ENCODE measurements at places on chromosomes 11 and 22.

GRCh38 chr11:89175796-89176195 is 1.9 kb upstream of the TYR start:
- no peak for DNase-seq

DNA sequence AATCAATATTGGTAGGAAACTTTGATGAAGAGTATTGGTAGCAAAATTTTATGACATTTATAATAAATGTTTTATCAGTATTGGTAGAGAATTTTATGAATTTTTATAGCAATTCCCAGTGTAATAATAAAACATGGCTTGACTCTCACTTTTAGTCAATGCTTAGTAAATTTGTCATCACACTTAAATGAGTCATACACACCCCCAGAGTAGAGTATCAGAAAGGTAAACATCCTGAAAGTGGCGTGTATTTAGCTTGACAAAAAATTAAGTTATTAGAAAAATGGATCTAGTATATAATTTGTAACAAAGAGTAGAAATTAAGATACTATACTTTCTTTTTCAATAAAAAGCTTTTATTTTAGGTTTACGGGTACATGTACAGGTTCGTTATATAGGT is 2.6 kb downstream of the MS4A3 start:
- no peak for DNase-seq

DNA sequence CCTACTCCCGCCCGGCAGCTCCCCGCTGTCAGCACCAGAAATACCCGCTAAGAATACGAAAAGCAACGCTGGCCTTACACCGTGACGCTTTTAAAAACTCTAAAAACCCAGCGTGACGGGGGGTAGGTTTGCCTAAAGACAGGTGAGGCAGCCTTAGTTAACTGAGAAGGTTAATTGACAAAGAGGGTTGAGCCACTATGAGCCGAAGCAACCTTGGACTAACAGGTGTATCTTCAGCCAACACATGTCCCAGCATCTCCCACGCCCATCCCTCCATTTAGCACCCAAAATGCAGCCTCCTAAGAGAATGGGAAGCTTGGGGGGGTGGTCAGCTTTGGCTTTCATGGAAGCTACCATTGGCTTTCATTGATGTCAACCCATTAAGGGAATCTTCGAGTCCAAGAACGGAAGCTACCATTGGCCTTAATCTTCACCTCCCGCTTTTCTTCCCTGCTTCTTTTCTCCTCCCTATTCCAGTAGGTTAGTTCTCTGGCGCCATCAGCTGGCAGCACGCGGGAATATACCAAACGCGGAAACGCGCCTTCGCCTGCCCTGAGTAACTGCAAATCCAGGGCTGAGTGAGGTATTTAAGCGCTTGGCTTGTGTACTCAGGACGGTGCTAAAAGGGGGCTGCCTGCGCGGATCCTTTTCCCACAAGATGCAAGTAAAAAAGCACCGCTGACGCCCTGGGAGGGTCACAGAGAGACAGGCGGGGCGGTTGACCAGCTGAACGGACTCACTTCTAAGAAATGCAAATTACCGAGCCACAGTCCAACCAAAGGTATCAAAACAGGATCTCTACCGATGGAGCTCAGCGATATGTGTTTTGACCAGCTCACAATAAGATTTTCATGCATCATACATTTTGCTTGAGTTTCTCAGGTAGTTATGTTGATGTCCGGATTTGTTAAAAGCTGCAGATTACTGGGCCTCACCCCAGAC is 38.5 kb upstream of the GLYATL1 start:
- DNase-seq, result peak; percentile 63

DNA sequence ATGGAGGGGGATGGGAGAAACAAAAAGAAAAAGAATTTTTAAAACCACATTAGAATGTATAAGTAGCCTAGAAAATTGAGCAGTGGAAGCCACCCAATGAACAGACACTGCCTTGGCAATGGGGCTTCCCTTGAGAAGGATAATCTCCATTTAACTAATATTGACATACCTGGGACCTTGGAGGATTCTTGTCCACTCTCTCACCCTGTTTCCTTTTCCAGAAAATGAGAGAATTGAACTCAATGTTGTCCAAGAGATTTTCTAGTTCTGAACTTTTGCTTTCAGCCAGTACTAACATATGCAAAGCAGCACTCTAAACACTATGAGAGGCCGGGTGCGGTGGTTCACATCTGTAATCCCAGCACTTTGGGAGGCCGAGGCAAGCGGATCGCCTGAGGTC is 524 bp downstream of the MS4A8 start:
- no peak for DNase-seq

DNA sequence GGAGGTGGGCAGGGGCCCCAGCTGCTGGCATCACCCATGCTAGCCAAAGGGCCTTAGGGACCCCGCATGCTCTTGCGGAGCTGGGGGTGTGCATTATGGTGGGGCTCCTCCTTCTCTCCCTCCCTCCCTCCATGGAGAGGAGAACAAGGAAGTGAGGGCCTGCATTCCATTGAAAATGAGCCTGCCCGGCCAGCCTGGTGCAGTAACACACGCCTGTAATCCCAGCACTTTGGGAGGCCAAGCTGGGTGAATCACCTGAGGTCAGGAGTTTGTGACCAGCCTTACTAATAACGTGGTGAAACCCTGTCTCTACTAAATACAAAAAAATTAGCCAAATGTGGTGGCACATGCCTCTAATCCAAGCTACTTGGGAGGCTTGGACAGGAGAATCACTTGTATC is 22.4 kb downstream of the SNAP29 start:
- DNase-seq, result no peak

DNA sequence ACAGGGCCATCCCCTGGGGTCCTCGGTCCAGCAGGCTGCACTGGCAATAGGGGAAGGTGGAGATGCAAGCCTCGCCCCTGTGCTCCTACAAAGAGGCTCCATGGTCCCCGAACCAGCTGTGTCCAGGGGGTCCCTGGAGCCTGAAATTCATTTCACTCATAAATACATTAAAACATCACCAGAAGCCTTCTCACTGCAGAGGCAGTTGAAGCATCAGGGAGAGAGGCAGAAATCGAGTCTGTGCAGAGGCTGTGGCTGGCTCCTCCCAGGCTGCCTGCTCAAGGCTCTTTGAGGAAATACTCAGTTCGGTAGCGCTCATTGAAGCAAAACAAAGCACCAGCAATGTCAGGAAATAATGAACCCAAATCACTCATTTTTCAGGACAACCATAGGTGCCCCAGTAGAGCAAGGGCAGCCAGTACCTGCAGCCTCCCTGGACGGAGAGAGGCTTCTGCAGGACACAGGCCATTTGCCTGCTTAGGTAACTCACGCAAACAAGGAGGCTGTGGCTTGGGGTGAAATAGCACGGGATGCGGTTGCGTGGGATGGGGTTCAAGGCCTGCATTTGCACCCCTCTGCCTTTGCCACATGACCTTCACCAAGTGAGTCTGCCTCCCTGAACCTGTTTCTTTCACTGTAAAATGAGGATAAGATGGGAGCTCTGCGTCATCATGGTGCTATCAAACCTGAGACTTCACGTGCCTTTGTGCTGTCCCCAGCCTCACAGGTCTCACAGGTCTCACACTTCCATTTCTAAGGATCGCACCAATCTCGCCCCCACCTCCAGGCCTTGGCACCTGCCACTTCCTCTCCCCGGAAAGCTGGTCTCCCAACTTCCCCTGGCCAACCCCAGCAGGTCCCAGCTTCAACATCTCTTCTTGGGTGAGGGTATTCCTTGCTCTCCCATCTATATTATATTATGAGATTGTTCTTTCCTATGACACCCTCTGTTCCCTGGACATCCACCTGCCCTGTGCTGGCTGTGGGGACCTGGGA is 84.3 kb upstream of the SHISAL1 start:
- no peak for DNase-seq

- no peak for DNase-seq
These were observed 40.9 kb downstream of the PANX1 start for GRCh38 chr11:94169516-94169915.

DNA sequence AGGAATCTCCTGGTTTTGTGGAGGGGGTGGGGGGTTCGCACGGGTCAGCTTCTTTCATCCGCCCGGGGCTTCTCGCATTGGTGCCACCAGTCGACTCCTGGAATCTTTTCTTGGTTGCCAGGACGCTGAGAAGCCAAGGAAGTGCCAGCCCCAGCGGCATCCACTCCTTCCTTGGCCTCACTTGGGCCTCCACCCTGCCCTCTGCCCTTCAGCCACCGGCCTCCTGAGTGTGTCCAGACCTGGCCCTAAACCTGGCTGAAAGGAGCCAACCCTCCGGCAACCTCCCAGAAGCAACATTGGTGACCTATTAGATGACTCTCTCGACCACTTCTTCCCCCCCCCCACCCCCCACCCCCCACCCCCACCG is 518 bp upstream of the GALNT18 start:
- no peak for DNase-seq

- no peak for DNase-seq
These were observed 47.8 kb downstream of the CD6 start for GRCh38 chr11:61019037-61019831.

GRCh38 chr11:94332814-94333213 is 28.4 kb downstream of the IZUMO1R start:
- no peak for DNase-seq

- DNase-seq, result no peak
These were observed 57.4 kb downstream of the IGLL1 start for GRCh38 chr22:23522623-23523251.

DNA sequence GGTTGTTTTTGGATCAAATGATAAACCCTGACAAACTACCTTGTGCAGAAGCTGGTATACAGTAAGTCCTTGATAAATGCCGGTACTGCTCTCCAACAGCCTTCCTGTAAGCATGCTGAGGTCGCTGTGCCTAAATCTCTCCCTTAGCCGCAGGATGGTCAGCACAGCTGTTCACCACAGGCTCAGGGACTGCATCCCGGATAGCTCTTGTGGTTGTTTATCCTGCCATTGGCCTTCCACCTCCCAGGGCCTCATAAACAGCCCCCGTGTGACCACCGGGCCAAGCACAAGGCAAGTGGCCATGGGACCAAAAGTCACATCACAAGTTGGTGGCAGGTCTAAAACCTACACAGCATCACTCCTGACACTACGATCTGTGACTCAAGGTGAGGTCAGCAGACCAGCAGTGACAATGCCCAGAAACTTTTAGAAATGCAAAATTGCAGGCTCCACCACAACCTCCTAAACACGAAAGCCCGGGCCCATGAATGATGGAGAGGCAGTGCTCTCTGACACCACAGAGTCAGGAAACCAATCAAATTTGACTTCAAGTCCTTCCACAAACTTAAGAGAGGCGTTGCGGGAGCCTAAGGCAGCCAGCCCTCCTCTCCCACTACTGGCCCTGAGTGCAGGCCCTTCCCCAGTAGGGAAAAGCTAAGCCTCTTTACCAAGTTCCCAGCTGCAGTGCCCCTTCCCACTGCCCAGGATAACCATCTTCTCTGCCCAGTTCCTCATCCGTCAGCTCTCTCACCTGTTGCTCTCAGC is 3.9 kb downstream of the SPATA19 start:
- DNase-seq, result no peak

GRCh38 chr22:44814266-44815098 is 62.1 kb downstream of the ARHGAP8 start:
- no peak for DNase-seq

DNA sequence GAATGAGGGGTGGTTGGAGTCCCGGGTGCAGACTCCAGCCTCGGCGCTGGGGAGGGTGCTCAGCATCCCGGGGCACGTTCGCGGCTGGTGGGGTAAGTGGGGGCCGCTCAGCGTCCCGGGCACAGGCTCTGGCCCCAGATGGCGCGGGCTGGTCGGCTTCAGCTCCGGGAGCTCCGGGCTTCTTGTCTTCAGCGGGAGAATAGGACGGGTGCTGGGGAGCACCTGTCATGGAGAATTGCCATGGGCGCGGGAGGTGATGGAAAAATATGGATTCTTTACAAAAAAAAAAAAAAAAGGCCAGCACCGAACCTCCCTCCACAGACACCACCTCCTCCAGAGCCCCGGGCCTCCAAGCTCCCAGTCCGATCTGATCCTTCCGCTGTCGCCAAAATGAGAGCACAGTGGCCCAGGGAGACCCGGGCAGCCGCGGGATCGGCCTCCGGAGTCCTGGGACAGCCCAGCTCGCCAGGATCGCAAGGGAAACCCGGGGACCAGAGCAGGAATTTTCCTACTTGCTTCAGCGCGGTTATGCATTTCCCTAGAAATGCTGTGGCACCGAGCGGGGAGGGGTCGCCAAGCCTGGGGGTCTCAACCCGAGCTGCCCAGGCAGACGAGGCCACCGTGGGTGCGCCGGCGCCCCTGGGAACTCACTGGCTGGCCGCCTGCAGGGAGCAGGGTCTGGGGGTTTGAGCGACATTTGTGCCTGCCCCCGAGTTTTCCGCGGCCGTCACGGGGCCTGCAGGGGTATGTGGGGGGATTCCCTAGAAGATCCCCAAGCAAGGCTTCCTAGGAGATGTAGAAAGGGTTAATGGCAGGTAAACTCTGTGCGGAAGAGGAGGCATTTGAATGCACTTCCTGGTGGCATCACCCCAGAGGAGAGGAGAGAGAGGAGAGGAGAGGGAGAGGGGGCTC is 1336.9 kb downstream of the BRD1 start:
- no peak for DNase-seq

GRCh38 chr11:65204646-65205601 is 23.2 kb downstream of the CAPN1 start:
- DNase-seq, result peak; percentile 67

- DNase-seq, result no peak
These were observed 15.6 kb upstream of the EMID1 start for GRCh38 chr22:29190051-29190450.

GRCh38 chr11:14320020-14320419 is 39.0 kb downstream of the RRAS2 start:
- DNase-seq, result peak; percentile 26

GRCh38 chr11:93238956-93239355 is 41.2 kb upstream of the SLC36A4 start:
- no peak for DNase-seq

DNA sequence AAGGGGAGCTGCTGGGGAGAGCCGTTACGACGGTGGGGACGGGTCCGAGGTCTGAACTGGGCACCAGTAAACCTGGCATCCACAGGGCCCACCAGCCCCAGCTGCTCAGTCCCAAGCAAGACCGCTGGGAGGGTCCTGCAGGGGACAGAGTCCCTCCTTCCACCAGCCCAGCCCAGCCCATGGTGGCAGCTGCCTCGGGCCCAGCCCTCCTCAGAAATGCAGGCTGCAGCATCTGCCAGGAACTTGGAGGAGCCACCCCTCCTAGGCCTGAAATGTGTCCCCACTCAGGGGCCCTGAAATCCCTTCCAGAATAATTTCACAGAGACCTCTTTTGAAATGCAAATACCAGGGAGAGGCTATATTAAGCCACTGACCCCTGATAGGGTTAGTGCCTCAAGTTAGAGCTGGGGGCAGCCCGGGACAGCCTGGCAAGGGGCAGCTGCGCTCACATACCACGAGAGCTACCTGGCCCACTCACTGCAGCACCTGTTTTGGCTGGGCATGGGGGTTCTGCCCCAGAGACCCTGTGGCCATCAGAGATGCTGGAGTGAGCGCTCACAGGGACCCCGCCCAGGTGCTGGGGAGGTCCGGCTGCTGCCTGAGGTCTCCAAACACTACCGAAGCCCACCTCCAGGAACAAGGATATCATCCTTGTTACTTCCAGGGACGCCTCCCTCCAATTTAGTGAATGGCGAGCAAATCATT is 53.1 kb downstream of the CELSR1 start:
- no peak for DNase-seq

DNA sequence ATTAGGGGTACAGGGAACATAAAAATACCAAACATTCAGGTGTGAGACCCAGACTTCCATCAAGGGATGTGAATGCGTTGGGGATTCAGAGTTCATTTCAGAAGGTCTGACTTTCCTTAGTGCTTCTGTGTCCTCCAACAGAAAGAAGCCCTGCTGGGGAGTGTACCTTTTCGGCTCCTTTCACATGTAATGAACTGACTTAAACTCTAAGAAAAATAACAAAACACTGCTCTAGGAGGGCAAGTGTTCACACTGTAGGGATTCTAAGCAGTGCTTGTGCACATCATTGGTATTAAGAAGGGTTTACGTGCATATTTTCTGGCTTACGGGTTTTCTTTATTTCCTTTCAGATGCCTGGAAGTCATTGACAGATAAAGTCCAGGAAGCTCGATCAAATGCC is 15.7 kb upstream of the TTC36 start:
- no peak for DNase-seq
